ENCODE measurements at places on chromosomes 4 and X. TPM values are rescaled to one million over a fixed set of nuclear protein-coding genes. Genes with fewer than 3 reads are reported as not detected.

- H3K27me3 ChIP-seq, result no peaks in the 10 kb centered on the region
- H3K27ac ChIP-seq, result no peak overlapping the region
- H3K4me1 ChIP-seq, result no peaks in the 10 kb centered on the region
- no peak for DNase-seq
Observed at GRCh38 chr4:111873801-111874200, 271.5 kb upstream of the FAM241A start.

GNRHR gene
- not detected for total RNA-seq

DNA sequence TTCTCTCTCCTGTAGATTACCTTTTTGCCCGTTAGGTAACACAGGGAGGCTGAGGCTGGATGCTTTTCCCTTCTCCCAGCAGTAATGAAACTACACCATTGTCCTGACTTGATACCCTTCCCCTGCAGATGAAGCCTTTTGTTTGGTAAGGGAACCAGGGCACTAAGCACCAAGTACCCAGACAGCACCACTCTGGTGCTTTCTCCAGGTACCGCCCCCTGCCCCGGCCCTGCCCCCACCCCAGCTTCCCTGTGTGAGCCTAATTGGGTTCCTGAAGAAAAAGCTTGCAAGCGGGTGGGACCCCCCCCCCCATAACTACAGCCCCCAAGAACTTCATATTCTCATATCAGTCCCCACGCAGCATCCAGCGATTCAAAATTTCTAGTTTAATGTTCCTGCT lies 79.8 kb downstream of the JADE3 start:
- H3K4me3 ChIP-seq, result no peak overlapping the region
- H3K4me1 ChIP-seq, result no peaks in the 10 kb centered on the region
- DNase-seq, result no peak
- H3K27ac ChIP-seq, result no peak overlapping the region
- H3K27me3 ChIP-seq, result no peaks in the 10 kb centered on the region

- no peaks in the 10 kb centered on the region for H3K36me3 ChIP-seq
- no peaks in the 10 kb centered on the region for H3K4me1 ChIP-seq
- no peaks in the 10 kb centered on the region for H3K27me3 ChIP-seq
Observed at GRCh38 chrX:133794126-133794525, 191.3 kb downstream of the GPC3 start.

SLC4A4 gene
- 1.3 TPM for total RNA-seq

CT45A10 gene
- total RNA-seq, result not detected
